ENCODE measurements at places on chromosomes 7 and 10. TPM values are rescaled to one million over a fixed set of nuclear protein-coding genes. Genes with fewer than 3 reads are reported as not detected.

CHST15 gene
- 35.9 TPM for total RNA-seq

GRCh38 chr10:59719374-59719773 is 9.7 kb upstream of the SLC16A9 start:
- no peaks in the 10 kb centered on the region for H3K27me3 ChIP-seq
- no peak overlapping the region for H3K4me3 ChIP-seq
- no peak for DNase-seq
- no peaks in the 10 kb centered on the region for H3K4me1 ChIP-seq
- H3K27ac ChIP-seq: no peak overlapping the region

GRCh38 chr10:67785098-67785497 is 52.9 kb downstream of the DNAJC12 start:
- no peaks in the 10 kb centered on the region for H3K36me3 ChIP-seq
- no peak overlapping the region for H3K27ac ChIP-seq
- peaks cover 12% of the 10 kb centered on the region for H3K27me3 ChIP-seq
- DNase-seq: no peak
- no peak overlapping the region for H3K4me3 ChIP-seq
- H3K4me1 ChIP-seq: peaks cover 6% of the 10 kb centered on the region

DNA sequence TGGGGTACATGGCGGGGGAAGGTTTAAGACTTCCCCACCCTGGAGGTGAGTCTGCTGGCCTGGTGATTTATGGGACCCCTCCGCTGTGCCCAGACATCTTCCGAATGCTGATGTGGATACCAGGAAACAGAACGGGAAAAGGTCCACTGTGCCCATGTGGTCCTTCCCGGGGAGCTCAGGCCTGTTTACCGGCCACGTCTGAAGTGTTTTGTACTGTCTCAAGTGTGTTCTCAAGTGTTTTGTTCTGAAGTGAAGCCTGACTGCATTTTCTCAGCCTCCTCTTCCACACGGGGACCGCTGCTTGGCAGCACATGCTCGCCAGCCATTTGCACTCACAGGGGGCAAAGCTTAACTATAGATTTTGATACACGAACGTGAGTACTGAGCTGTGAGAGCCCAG is 127.2 kb downstream of the TEX36 start:
- no peak overlapping the region for H3K27ac ChIP-seq
- peaks cover 22% of the 10 kb centered on the region for H3K4me1 ChIP-seq
- H3K4me3 ChIP-seq: no peak overlapping the region
- peaks cover 52% of the 10 kb centered on the region for H3K27me3 ChIP-seq
- no peaks in the 10 kb centered on the region for H3K36me3 ChIP-seq

- no peak for DNase-seq
- no peak overlapping the region for H3K27ac ChIP-seq
- H3K36me3 ChIP-seq: no peaks in the 10 kb centered on the region
- H3K4me1 ChIP-seq: no peaks in the 10 kb centered on the region
- H3K4me3 ChIP-seq: no peak overlapping the region
Observed at GRCh38 chr7:72492461-72493065, 80.4 kb upstream of the CALN1 start.

BHLHA15 gene
- total RNA-seq: 1.0 TPM

HOXA7 gene
- 17.9 TPM for total RNA-seq

EGR2 gene
- total RNA-seq: 16.9 TPM

GRCh38 chr10:32112055-32112454 is 55.8 kb upstream of the KIF5B start:
- DNase-seq: no peak
- H3K27me3 ChIP-seq: peaks cover 5% of the 10 kb centered on the region
- H3K36me3 ChIP-seq: no peaks in the 10 kb centered on the region

- peaks cover 5% of the 10 kb centered on the region for H3K36me3 ChIP-seq
- peaks cover 38% of the 10 kb centered on the region for H3K4me1 ChIP-seq
- peak overlapping the region; percentile 36 for H3K4me3 ChIP-seq
Observed at GRCh38 chr7:128740996-128741395, 1.8 kb downstream of the CALU start.

GRCh38 chr7:155017834-155018233 is 14.9 kb upstream of the PAXIP1 start:
- no peaks in the 10 kb centered on the region for H3K27me3 ChIP-seq
- no peak overlapping the region for H3K4me3 ChIP-seq
- H3K36me3 ChIP-seq: no peaks in the 10 kb centered on the region
- no peak for DNase-seq

SFRP5 gene
- 1.1 TPM for total RNA-seq

LRWD1 gene
- total RNA-seq: 21.1 TPM

SFTPA1 gene
- total RNA-seq: not detected

ANXA8L1 gene
- 1.1 TPM for total RNA-seq

MTPN gene
- total RNA-seq: 112 TPM

- H3K4me3 ChIP-seq: peak overlapping the region; percentile 77
- no peaks in the 10 kb centered on the region for H3K27me3 ChIP-seq
- peaks cover 4% of the 10 kb centered on the region for H3K36me3 ChIP-seq
- no peak for DNase-seq
- H3K27ac ChIP-seq: peak overlapping the region; percentile 96
Observed at GRCh38 chr7:47535035-47535703, 46.7 kb downstream of the TNS3 start.

PTPRZ1 gene
- total RNA-seq: 3.4 TPM

VWA2 gene
- total RNA-seq: 14.4 TPM

- no peak overlapping the region for H3K27ac ChIP-seq
- H3K36me3 ChIP-seq: no peaks in the 10 kb centered on the region
- H3K4me3 ChIP-seq: no peak overlapping the region
- DNase-seq: no peak
- H3K4me1 ChIP-seq: peaks cover 7% of the 10 kb centered on the region
Observed at GRCh38 chr10:32077896-32078485, 21.8 kb upstream of the KIF5B start.

LAMB1 gene
- total RNA-seq: 556 TPM

GRCh38 chr7:42185726-42186125 is 51.3 kb downstream of the GLI3 start:
- H3K4me1 ChIP-seq: peaks cover 20% of the 10 kb centered on the region
- H3K36me3 ChIP-seq: peaks cover 5% of the 10 kb centered on the region
- no peaks in the 10 kb centered on the region for H3K27me3 ChIP-seq

GRCh38 chr7:25476863-25477499 is 248.7 kb upstream of the NPVF start:
- DNase-seq: no peak
- H3K4me3 ChIP-seq: no peak overlapping the region
- H3K27me3 ChIP-seq: peaks cover 16% of the 10 kb centered on the region

GRCh38 chr10:30619966-30620365 is 9.6 kb downstream of the LYZL2 start:
- no peaks in the 10 kb centered on the region for H3K27me3 ChIP-seq
- DNase-seq: no peak
- H3K27ac ChIP-seq: no peak overlapping the region

- no peak for DNase-seq
- no peak overlapping the region for H3K4me3 ChIP-seq
- no peaks in the 10 kb centered on the region for H3K36me3 ChIP-seq
- no peaks in the 10 kb centered on the region for H3K4me1 ChIP-seq
- peaks cover 6% of the 10 kb centered on the region for H3K27me3 ChIP-seq
Observed at GRCh38 chr10:86700851-86701617, 32.7 kb downstream of the LDB3 start.

GRCh38 chr10:33178026-33178755 is 156.3 kb downstream of the NRP1 start:
- H3K27me3 ChIP-seq: no peaks in the 10 kb centered on the region
- no peak overlapping the region for H3K4me3 ChIP-seq
- H3K27ac ChIP-seq: no peak overlapping the region
- H3K4me1 ChIP-seq: peaks cover 16% of the 10 kb centered on the region
- DNase-seq: no peak

GRCh38 chr7:28105234-28105633 is 75.4 kb downstream of the JAZF1 start:
- no peak overlapping the region for H3K4me3 ChIP-seq
- H3K27ac ChIP-seq: no peak overlapping the region
- H3K27me3 ChIP-seq: no peaks in the 10 kb centered on the region
- H3K4me1 ChIP-seq: peaks cover 39% of the 10 kb centered on the region
- no peaks in the 10 kb centered on the region for H3K36me3 ChIP-seq
- no peak for DNase-seq

DNA sequence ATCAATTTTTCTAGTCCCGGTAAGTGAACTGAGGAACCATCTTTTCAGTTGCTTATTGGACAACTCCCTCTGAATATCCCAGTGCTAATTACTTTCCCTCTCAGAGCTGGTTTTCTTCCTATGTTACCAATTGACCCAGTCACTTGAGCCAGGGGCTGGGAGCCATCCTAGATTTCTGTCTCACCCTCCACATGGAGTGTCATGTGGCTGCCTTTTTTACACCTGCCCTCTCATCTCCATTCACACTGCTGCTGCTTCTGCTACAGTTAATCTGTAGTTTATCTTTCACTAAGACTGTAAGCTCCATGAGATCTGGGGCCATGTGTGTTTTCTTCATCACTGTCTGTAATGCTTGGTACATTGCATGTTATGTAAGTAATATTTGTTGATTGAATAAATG is 35.8 kb downstream of the VCL start:
- H3K4me1 ChIP-seq: peaks cover 32% of the 10 kb centered on the region
- no peaks in the 10 kb centered on the region for H3K27me3 ChIP-seq
- H3K27ac ChIP-seq: no peak overlapping the region
- no peak overlapping the region for H3K4me3 ChIP-seq
- DNase-seq: no peak
- peaks cover 8% of the 10 kb centered on the region for H3K36me3 ChIP-seq

- no peaks in the 10 kb centered on the region for H3K27me3 ChIP-seq
- DNase-seq: no peak
- no peaks in the 10 kb centered on the region for H3K4me1 ChIP-seq
- peaks cover 20% of the 10 kb centered on the region for H3K36me3 ChIP-seq
- no peak overlapping the region for H3K27ac ChIP-seq
Observed at GRCh38 chr10:132714986-132715775, 70.8 kb downstream of the NKX6-2 start.

GRCh38 chr10:86950349-86950748 is 7.1 kb downstream of the MMRN2 start:
- H3K27me3 ChIP-seq: no peaks in the 10 kb centered on the region
- H3K4me1 ChIP-seq: peaks cover 34% of the 10 kb centered on the region
- no peak overlapping the region for H3K27ac ChIP-seq
- H3K4me3 ChIP-seq: no peak overlapping the region
- peaks cover 8% of the 10 kb centered on the region for H3K36me3 ChIP-seq
- no peak for DNase-seq

FOXK1 gene
- 56.7 TPM for total RNA-seq

FGFR2 gene
- 78.0 TPM for total RNA-seq

- H3K36me3 ChIP-seq: no peaks in the 10 kb centered on the region
- H3K27ac ChIP-seq: no peak overlapping the region
- H3K4me1 ChIP-seq: no peaks in the 10 kb centered on the region
- H3K27me3 ChIP-seq: peaks cover 37% of the 10 kb centered on the region
- no peak overlapping the region for H3K4me3 ChIP-seq
Observed at GRCh38 chr10:49309691-49310411, 10.9 kb downstream of the C10orf71 start.

HERC4 gene
- total RNA-seq: 56.2 TPM

NEURL1 gene
- total RNA-seq: 0.40 TPM

GRCh38 chr7:156843157-156843556 is 49.8 kb downstream of the LMBR1 start:
- no peak overlapping the region for H3K4me3 ChIP-seq
- H3K27ac ChIP-seq: no peak overlapping the region
- no peaks in the 10 kb centered on the region for H3K4me1 ChIP-seq
- peaks cover 10% of the 10 kb centered on the region for H3K36me3 ChIP-seq
- DNase-seq: no peak

DNA sequence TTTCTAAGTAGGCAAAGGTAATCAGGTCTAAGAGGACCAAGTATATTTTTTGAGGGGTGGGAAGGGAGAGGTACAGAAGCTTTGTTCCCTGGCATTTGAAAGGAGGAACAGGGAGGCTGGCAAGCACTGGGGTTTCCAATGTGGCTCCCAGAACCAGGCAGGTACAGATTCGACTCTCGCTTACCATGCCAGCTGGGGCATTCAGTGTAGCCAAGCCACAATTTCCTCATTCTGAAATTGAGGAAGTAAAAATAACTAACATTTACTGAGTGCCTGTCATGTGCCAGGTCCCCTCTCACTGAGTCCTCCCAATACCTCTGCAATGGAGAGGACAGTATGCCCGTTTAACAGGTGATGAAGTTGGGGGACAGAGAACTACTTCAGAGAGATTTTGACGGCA is 45.9 kb upstream of the BET1 start:
- H3K27ac ChIP-seq: no peak overlapping the region
- H3K4me1 ChIP-seq: peaks cover 11% of the 10 kb centered on the region
- no peak for DNase-seq
- H3K27me3 ChIP-seq: no peaks in the 10 kb centered on the region

DNA sequence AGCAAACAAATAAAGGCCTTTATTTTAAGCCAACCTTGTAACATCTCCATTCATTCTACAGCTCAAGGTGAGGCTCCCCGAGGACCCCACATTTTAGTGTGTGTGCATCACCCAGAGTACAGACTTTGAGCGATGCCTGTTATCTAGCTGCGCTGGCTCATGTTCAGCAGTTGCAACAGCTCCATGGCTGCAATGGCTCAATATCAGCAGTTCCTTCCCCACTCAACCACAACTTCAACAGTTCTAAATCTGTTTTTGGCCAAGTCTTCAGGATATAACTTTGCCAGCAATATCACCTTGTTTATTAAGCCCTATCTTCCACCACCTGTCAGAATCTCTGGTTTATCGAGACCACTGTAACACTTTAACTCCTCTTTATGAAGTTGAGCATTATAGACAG is 95.8 kb downstream of the WNT2 start:
- DNase-seq: no peak
- no peak overlapping the region for H3K4me3 ChIP-seq
- no peak overlapping the region for H3K27ac ChIP-seq
- peaks cover 28% of the 10 kb centered on the region for H3K36me3 ChIP-seq
- peaks cover 35% of the 10 kb centered on the region for H3K4me1 ChIP-seq

DNA sequence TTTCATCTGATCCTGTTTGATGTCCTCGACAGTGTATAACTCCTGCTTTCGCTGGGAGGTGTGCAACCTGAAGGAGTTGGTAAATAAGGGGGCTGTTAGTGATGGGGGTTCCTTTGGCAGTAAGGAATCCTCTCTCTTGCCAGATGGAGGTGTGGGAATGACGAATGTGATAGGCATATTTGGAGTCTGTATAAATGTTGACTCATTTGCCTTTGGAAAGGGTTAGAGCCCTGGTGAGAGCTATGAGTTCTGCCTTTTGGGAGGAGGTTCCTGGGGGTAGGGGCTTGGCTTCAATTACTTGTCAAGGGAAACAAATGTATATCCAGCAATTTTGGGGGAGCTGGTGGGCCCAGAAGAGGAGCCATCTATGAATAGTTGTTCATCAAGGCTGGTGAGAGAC is 11.4 kb upstream of the CHST3 start:
- peaks cover 6% of the 10 kb centered on the region for H3K4me1 ChIP-seq
- no peak overlapping the region for H3K4me3 ChIP-seq
- H3K27me3 ChIP-seq: no peaks in the 10 kb centered on the region
- no peak overlapping the region for H3K27ac ChIP-seq
- no peak for DNase-seq

DNA sequence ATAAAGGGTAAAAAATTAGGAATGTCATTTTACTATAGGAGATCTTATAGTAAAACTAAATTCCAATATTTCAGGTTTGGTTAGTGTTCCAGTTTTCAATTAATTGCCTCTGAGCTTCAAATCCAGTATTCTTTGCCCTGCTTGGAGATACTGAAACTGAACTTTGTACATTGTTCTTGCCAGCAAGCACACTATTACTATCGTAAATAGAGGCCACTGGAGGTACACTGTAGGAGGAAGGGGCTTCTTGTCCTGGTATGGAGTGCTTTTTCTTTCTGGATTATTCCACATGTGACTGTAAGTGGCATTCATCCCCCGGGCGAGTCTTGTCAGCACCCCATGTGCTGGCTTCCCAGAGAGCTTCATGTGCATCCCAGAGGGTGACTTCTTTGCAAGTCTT is 234.7 kb upstream of the PTPRZ1 start:
- H3K27me3 ChIP-seq: no peaks in the 10 kb centered on the region
- H3K4me3 ChIP-seq: no peak overlapping the region
- no peaks in the 10 kb centered on the region for H3K4me1 ChIP-seq
- no peak overlapping the region for H3K27ac ChIP-seq
- no peak for DNase-seq
- no peaks in the 10 kb centered on the region for H3K36me3 ChIP-seq

Measured in mesothelial cell of epicardium (in vitro differentiated cells).